ENCODE measurements at places on chromosomes 7 and 10. TPM values are rescaled to one million over a fixed set of nuclear protein-coding genes. Genes with fewer than 3 reads are reported as not detected.

The CYP2C19 gene
- total RNA-seq, result not detected

The WDFY4 gene
- 2.5 TPM for total RNA-seq

The ENTPD7 gene
- 1.4 TPM for total RNA-seq

GRCh38 chr10:29144126-29144525 is 144.7 kb upstream of the LYZL1 start:
- DNase-seq, result no peak

GRCh38 chr7:117492649-117493048 is 12.8 kb downstream of the CFTR start:
- no peak for DNase-seq

Data from Right ventricle myocardium inferior (tissue), 1 donor.